Right renal pelvis (tissue), 4 donors: ENCODE measurements at places on chromosomes 5 and 9. TPM values are rescaled to one million over a fixed set of nuclear protein-coding genes. Genes with fewer than 3 reads are reported as not detected.
A peak's percentile ranks its signal among the peaks of the same experiment; 100 is the strongest.

SLC36A3 gene
- 0.01 TPM for polyA plus RNA-seq

INSL4 gene
- polyA plus RNA-seq, result not detected

- no peak for DNase-seq
Measured at GRCh38 chr5:177603631-177604030, 3.7 kb downstream of the B4GALT7 start.

GRCh38 chr5:133030343-133031005 is 4.1 kb upstream of the ZCCHC10 start:
- no peak for DNase-seq

- DNase-seq, result no peak
Measured at GRCh38 chr5:134555890-134556311, 30.4 kb downstream of the JADE2 start.

DNA sequence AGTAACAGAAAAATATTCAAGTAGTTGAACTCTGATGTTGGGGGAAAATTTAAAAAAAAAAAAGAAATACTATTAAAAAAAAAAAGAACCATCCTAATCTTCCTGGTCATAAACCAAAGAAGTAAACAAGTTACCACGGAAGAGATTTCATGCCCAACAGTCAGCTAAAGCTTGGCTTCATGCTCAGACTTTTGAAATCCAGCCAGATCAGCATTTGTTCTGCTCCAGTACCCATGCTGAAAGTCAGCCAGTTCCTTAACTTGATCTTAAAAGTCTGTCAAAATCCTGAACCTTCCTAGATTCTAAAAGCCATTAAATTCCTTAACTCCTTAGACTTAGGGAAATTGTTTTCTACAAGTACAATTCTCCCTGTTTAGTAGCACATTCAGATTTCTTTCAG is 908.7 kb upstream of the CDH9 start:
- peak; percentile 39 for DNase-seq

DNA sequence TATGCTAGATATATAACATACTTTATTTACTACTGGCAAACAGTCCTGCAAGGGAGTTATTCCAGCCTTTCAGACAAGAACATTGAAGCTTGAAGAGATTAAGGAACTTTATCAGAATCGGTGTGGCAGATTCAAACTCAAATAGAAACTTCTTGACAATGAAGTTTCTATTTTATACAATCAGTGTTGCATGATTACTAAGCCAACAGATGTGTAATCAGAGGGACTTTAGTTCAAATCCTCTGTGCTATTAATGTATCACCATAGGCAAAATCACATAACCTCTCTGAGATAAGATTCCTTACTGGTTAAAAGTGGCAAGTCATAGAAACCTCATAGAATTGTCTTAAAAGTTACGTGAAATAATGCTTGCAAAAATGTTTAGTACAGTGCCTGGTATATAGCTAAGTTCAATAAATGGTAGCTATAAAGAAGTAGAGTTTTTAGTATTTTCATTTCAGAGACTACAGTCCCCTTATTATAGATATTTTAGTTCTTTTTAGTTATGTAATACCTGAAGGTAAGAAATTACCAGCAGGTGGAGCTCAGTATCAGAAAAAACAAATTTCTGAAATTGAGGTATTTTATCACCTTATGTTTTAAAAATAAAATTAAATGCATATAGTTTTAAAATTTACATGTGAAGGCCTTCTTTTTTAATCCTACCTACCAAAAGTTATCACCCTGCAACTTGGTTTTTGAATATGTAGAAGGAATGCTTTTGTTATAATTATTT is 172.1 kb downstream of the FER start:
- no peak for DNase-seq

DNA sequence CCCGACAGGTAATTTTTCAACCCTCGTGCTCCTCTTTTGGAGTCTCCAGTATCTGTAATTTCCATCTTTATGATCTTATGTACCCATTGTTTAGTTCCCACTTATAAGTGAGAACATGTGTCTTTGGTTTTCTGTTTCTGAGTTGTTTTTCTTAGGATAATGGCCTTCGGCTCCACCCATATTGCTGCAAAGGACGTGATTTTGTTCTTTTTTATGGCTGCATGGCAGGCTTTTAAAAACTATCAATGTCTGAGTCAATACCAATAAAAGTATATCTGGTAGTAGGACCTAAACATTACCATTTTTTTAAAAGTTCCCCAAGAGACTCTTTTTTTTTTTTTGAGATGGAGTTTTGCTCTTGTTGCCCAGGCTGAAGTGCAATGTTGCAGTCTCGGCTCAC is 3.9 kb upstream of the SLC26A2 start:
- DNase-seq, result no peak

DNA sequence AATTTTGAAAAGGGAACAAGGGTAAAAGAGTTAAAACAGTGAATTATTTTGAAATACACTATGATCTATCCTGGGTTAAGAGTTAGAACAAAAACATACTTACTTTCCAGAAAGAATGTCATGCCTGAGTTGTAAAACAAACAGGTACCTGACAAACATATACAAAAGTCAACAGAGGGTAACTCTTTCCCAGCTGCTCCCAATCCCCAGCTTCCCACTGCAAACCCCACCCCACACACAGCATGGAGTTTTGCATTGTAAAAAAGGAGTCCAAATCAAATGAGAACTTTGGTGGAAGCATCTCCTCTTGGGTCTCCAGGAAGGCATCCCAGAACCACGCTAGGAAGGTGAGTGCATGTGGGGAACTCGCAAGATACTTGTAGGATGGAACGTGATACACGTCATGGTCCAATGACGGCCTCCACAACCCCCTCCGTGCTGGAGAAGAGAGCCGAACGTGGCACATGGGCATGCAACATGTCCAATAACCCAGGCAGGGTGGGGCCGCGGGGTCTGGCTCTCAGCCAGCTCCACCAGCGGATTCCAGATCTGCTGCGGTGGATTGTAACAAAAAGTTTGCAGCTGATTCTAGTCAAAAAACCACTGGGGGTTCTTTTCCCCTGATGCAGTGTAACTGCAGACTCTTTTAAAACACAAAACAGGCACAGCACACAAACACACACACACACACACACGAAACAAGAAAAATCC is 55.8 kb downstream of the EPB41L4B start:
- no peak for DNase-seq

DNA sequence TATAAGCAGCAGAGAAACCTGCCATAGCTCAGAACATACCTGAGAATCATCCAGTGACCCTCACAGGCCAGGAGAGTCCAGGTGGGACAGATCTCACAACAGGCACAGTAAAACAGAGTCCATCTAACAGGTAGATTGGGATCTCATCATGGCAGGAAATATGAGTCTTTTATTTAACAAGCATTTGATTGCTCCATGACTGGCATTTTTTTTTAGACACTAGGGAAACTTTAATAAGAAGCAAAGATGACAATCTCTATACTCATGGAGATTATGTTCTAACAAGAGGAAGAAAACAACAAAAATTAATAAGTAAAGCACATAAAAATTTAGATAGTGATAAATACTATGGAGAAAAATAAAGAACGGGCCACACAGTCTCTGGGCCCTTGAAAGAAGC is 12.5 kb upstream of the PUM3 start:
- DNase-seq, result no peak

BAG1 gene
- 81.9 TPM for polyA plus RNA-seq

DNA sequence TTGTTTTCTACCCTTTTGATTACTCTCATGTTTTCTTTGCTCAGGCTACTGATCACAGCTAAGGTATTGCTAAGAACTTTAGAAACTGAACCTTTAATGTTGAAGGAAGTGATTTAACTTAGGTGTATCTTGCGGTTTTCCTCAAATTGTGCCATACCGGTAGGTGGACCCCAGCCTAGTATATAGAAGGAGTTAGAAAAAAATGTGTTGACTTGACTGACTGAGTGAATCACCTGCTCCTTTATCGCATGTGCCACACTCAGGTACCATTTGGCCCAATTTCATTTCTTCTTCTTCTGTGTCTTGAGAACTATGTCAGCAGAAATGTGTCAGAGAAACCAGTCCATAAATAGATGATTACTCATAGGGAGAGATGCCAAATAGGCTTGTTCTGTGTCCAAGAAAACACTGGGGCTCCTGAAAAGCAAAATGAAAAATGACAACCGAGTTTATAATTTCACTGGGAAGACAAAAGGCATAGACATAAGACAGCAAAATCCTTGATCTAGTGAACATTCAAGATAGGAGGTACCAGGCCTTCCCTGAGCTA is 19.4 kb downstream of the PLPPR1 start:
- no peak for DNase-seq

GRCh38 chr5:138035605-138036537 is 3.0 kb upstream of the FAM13B start:
- peak; percentile 80 for DNase-seq
